ENCODE measurements at places on chromosomes 13 and 19.

DNA sequence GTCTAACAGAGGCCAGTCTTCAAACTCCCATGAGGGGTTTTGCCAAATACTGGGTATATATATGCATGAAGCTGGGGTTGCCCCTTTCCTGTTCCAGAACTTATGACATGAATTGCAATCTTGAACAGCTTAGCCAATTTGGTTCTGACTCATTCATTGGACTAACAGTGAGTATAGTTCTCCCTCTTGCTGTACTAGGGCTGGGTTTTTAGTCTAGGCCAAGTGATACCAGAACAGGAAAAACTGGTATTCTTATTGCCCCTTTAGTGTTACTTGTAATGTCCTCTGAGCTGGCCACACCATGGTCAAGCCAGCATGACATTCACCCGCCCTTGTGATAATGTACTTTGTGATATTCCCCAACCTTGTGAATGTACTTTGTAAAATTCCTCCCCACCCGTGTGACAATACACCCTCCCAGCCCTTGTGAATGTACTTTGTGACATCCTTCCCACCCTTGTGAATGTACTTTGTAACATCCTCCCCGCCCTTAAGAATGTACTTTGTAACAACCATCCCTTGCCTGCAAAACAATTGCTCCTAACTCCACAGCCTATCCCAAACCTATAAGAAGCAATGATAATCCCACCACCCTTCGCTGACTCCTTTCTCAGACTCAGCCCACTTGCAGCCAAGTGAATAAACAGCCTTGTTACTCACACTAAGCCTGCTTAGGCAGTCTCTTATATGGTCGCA, 26.9 kb downstream of the ZNF846 start:
- DNase-seq: no peak

DNA sequence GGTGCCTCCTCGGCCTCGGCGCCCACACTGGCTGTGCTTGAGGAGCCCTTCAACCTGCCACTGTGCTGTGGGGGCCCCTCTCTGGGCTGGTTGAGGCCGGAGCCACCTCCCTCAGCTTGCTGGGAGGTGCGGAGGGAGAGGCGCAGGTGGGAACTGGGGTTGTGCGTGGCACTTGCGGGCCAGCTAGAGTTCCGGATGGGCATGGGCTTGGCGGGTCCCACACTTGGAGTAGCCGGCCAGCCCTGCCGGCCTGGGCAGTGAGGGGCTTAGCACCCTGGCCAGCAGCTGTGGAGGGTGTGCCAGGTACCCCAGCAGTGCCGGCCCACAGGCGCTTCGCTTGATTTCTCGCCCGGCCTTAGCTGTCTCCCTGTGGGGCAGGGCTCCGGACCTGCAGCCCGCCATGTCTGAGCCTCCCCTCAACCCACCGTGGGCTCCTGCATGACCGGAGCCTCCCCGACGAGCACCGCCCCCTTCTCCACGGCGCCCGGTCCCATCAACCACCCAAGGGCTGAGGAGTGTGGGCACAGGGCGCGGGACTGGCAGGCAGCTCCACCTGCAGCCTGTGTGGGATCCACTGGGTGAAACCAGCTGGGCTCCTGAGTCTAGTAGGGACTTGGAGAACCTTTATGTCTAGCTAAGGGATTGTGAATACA, 723.8 kb downstream of the DIAPH3 start:
- no peak for DNase-seq

DNA sequence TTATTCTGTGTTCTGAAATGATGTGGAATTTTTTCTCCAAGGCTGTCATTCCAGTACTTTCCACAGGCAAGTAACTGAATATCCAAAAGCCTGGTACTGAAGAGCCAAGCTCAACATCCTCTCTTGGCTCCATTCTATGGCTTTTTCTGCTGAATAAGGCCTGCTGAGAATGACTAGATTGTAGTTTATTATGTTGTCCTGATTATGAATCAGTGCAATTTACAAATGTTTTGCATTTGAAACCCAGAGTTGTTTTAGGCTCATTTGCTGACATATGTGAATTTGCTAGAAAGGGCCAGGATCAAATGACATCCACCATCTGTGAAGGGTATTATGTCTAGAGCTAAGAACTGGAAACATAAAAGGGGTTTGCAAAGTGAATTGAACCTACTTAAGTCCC, 596.6 kb downstream of the KCTD12 start:
- DNase-seq: no peak

DNA sequence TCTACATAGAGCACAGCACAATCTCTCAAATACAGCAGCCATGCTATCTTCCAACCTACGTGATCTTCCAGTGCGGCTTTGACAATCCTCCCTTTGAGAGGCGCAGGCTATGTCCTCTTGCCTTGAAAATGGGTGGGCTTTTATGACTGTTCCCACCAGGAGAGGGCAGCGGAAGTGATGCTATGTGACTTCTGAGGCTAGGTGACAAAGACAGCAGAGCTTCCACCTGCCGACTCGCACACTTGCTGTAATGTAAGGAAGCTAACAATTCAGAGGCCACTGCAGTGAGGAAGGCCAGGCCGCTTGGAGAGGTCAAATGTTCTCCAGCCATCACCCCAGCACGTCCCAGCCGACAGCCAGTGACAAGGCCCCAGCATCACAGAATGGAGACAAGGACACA, 65.8 kb downstream of the MRPL57 start:
- DNase-seq: no peak

GRCh38 chr13:91079176-91079575, 268.3 kb upstream of the MIR17HG start:
- no peak for DNase-seq

- no peak for DNase-seq
Observed at GRCh38 chr13:97934590-97934989, 18.9 kb upstream of the IPO5 start.

- DNase-seq: no peak
Observed at GRCh38 chr13:40960716-40961115, 58.4 kb downstream of the ELF1 start.

DNA sequence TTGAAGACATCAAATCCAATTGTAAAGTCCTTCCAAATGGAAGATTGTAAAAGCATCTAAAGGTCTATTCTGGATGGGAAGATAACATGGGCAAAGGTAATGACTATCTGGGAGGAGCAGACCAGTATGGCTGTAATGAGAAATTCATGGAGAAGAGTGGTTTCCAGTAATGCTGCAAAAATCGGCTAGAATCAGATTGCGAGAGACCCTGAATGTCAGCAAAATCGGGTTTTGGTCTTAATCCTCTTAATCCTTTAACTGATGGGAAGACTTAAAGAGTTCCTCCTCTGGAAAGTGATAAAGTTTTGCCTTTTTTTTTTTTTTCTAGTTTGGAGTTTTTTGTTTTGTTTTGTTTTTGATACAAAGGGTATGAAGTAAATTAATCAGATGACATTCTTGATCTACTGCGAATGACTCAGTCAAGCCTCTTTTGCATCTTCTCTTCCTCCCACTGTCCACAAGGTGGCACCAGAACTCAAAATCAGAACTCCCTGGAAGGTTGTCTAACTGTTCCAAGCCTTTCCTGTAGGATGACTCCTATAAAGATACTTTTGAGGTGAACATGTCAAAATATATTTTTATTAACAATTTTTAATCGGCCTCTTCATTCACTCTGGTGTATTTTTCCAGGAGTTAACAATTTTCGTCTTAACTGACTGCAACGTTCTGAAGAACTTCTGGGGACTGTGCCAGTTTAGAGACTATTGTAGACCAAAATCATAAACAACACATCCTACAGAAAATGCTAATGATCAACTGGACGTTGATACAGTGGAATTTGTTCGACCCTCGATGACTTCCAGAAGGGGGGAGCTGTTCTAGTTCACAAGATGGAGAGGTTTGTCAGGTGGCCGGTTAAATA, 213.3 kb upstream of the MIR17HG start:
- peak; percentile 47 for DNase-seq

GRCh38 chr19:41597600-41598041, 21.7 kb downstream of the CEACAM21 start:
- peak; percentile 86 for DNase-seq

DNA sequence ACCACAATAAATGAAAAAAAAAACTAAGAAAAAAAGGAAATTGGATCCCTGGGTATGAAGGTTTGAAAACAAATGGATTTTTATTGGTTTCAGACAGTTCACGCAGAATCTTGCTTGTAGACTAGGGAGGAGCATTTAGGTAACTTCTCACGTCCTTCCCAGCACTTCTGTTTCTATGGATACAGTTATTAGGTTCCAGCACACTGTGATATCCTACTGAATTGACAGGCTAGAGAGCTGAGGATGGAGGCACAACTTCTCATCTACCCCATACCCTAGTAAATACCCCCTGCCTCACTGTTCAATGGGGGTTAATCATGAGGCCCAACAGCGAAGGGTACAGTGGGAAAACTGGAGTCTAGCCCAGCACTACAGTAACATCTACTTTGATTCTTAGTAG, 304.1 kb downstream of the ENOX1 start:
- no peak for DNase-seq
